Activated naive CD4-positive, alpha-beta T cell treated with anti-CD3 and anti-CD28 coated beads, Interleukin-2, amount 50 U/mL, for 16 hours (primary cell): ENCODE measurements at places on chromosomes 2 and 18.

- no peak for DNase-seq
These were observed 486.0 kb downstream of the ERBB4 start for GRCh38 chr2:212052412-212053159.

- no peak for DNase-seq
These were observed 43.3 kb downstream of the LRRFIP1 start for GRCh38 chr2:237670641-237671040.

DNA sequence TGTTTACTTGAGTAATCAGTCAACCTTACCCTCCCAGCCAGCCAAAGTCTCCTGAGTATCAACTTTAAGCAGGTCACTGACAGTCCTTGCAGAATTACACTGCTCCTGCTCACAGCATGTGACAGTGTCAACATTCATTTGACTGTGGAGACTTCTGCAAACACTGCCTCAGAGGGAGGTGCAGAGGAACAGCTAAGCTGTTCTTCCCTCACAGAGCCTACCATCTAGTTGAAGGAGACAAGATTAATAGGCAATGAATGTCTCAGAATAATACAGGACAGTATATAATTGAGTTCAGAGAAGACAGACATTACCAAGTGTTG is 11.9 kb downstream of the SLC14A2 start:
- DNase-seq: no peak

DNA sequence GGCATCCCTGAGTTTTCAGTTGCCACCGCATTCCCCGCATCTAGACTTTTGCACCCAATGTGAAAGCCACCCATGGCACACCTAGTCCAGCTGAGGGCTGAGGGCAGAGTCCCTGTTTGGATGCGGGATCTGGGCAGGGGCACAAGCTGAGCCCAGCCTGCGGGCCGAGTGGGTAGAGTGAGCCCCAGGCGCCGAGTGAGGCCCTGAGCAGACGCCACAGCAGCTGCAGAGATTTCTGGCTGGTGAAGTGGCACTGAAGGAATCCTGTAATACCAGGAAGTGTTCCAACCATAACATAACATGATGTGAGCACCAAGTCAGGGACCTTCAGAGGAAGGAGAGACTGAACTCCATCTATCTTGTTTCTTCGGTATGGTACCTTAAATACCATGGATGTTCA is 27.7 kb upstream of the FRZB start:
- DNase-seq: no peak

DNA sequence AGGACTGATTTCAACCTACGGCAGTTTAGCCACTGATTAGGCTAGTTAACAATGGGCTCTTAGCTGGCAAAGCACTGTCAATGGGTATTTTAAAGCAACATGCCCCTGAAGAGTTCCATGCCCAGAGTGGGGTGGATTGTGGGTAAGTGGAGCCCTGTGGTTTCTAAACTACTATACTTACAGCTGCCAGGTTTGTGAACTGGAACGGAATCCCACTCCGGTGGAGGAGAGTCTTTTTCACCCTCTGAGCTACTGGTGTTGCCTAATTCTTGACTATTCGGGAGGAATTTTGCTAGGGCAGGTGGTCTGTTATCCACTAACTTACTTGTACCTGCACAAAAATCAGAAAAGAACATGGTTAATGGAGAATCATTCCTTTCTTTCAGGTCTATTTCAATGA is 52.6 kb downstream of the ZAP70 start:
- DNase-seq: no peak

- DNase-seq: no peak
These were observed 208.0 kb downstream of the ZFP36L2 start for GRCh38 chr2:43018179-43019024.

DNA sequence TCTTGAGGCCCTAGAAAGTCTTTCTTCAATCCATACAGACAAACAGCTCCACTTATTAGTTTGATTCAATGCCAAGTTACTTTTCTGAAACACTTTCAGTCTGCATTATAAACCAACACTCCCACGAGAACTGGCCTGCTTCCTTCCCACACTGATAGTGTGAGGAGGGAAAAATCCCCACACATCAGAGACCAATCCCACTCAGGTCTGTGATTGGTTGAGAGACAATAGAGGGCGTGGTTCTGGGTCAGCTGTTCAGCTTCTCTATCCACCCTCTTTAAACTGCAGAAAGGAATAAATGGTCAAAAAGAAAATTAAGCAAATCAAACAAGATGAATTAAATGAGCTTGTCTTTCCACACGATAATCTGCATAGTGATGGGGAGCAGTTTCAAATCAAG is 152.5 kb downstream of the NRP2 start:
- DNase-seq: no peak

DNA sequence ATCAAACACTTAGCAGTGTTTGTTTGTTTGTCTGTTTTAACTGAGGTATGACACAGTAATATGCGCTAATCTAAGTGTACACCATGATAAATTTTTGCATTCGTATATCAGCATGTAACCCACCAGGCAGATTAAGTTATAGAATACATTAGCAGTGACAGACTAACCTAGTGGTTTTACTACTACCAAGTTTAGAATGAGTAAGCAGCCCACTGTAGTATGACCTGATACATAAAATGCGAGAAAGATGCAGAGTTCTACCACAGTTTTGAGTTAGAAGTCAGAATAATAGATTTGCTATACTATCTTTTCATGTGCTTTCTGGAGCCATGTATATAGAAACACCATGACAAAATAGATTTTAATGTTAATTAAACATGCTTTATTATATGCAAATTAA is 19.1 kb upstream of the MAP4K4 start:
- DNase-seq: no peak

DNA sequence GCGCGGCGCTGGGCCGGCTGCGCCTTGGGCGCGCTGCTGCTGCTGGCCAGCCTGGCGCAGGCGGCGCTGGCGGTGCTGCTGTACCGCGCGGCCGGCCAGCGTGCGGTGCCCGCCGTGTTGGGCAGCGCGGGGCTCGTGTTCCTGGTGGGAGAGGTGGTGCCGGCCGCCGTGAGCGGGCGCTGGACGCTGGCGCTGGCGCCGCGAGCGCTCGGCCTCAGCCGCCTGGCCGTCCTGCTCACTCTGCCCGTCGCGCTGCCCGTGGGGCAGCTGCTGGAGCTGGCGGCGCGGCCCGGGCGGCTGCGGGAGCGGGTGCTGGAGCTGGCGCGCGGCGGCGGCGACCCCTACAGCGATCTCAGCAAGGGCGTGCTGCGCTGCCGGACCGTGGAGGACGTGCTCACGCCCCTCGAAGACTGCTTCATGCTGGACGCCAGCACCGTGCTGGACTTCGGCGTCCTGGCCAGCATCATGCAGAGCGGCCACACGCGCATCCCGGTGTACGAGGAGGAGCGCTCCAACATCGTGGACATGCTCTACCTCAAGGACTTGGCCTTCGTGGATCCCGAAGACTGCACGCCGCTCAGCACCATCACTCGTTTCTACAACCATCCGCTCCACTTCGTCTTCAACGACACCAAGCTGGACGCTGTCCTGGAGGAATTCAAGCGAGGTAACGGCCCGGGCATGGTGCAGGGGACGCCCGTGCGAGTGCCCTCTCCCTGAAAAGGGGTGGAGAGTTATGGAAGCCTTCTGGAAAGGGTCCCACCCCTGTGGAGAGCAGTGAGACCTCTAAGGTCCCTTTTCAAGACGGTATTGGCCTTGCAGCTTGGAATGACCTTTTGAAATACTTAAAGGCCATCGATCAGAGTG is 1.0 kb downstream of the CNNM3 start:
- no peak for DNase-seq

DNA sequence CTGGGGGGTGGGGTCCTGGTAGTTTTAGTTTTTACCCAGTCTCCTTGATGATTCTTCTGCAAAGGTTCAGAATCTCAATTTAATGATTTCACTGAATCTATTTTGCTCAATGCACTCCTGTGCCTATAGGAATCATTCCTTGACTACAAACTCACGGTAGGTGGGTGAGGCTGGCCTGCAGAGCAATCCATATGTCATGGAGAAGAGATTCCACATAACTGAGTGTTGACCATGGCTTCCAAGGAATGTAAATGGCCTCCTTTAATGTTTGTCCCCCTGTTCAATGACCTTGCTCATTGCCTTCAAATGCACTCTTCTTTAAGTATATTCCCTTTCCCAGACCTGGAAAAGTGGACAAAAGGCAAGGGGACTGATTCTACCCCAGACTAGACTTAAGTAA is 12.5 kb downstream of the FAP start:
- no peak for DNase-seq

GRCh38 chr2:73269686-73270465 is 14.4 kb downstream of the FBXO41 start:
- no peak for DNase-seq

DNA sequence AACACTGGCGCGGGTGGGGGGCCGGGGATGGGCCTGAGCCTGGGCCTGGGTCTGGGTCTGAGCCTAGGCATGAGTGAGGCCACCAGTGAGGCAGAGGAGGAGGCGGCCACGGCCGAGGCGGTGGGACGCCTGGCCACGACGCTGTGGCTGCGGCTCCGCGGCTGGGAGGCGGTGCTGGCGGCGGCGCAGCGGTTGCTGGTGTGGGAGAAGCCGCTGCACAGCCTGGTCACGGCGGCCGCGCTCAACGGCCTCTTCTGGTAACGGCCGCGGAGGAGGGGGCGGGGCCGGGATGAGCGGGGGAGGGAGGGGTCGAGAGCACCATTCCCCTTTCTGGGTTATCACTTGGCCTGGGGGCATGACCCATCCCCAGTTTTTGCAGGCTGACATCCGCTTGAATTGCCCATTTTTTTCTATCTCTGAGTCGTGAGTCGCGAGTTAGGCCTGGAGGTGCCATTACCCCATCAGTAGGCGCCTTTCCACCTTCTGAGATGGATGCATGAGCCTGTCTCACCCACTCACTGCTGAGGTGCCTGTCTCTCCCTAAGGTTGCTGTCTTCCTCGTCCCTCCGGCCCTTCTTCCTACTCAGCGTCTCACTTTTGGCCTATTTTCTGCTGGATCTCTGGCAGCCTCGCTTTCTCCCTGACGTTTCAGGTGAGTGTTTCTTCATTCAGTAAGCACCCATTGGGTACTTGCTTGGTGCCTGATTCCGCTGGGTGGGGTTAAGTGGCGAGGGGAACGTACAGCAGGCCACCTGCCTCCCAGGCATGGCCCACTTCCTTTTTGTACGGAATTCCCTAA is 501 bp downstream of the RETREG2 start:
- peak; percentile 37 for DNase-seq

DNA sequence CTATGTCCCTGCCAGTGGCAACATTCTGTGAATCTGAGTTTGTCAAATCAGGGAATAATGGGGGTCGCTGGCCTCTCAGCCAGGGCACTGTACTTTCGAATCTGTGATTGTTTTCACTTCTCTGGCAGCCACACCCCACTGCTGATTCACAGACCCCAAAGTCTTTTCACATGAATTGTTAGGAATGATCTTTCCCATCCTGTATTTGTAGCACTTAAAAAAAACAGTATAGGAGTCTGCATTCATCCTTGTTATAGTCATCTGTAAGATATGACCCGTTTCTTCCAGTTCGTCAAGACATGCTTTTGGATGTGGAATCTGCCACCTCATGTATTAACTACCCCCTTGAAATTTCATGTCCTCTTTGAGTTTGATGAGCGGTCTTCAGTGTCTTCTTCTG is 928 bp downstream of the NAGK start:
- DNase-seq: no peak

DNA sequence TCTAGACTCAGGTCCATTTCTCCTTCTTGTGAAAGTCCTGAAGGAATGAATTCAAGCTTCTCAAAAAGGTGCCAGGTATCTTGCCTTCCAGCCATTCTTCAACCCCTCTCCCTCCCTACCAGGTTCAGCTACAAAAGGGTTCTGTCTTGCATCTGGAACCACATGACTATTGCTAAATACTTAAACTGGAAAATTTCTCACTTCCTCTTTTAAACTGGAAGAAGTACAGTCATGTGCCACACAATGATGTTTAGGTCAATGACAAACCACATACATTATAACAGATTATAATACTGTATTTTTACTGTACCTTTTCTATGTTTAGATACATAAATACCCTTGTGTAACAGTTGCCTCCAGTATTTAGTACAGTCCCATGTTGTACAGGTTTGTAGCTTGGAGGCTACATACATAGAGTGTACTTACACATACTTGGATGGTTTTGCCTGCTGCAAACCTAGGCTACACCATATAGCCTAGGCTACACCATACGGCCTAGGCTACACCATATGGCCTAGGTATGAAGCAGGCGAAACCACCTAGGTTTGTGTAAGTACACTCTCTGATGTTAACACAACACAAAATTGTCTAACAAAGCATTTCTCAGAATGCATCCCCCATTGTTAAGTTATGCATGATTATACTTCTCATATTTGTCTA is 142.0 kb upstream of the DNMT3A start:
- DNase-seq: no peak

DNA sequence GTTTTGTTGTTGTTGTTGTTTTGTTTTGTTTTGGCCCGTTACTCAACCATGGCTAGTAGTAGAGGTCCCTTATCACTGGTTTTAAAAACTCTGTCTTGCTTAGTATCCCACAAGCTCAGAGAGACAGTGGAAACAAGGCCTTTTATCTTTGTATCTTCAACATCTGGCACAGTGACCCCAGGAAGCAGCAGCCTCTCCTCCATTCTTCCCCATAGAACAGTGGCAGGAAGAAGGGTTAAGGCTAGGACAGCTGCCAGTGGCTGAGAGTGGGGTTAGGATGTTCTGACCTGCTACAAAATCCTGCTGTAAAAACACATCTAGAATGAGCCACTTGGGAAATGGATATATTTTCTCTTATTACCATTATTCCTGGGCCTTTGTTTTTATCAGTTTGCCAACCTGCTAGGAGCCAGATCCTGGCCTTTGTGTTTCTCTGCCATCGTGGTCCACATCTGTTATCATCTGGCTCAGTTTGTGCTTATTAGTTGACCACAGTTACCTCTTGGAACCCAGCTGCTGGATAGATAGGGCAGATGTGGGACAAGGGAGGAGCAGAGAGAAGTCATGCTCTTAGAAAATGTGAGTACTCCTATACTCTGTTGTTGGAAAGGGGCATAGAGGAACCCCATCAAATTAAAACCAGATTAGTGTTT is 246.8 kb downstream of the AGPS start:
- no peak for DNase-seq

- no peak for DNase-seq
These were observed 30.4 kb upstream of the KLHL29 start for GRCh38 chr2:23354554-23354953.

DNA sequence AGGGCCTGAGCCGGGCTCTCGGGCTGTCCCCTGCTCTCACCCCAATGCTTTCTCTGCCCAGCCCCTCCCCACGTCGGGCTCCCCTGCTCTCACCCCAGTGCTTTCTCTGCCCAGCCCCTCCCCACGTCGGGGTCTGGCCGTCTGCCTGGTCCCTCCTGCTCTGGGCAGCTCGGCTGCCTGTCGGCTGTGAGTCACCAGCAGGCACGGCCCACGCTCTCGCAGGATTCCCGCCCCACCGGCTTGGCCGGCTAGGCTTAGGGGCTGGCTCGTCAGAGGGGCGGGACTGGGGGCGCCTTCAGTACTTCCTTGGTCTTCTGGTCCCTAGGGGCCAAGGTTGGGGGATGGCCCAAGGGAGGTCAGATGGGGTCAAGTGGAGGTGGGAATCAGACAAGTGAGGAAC is 3.3 kb downstream of the BOK start:
- no peak for DNase-seq

GRCh38 chr2:27828305-27828704 is 56.8 kb downstream of the MRPL33 start:
- no peak for DNase-seq

- no peak for DNase-seq
These were observed 128.3 kb downstream of the DNER start for GRCh38 chr2:229586012-229586411.
